ENCODE measurements at places on chromosomes 12 and 14. TPM values are rescaled to one million over a fixed set of nuclear protein-coding genes. Genes with fewer than 3 reads are reported as not detected.
A peak's percentile ranks its signal among the peaks of the same experiment; 100 is the strongest.

DNA sequence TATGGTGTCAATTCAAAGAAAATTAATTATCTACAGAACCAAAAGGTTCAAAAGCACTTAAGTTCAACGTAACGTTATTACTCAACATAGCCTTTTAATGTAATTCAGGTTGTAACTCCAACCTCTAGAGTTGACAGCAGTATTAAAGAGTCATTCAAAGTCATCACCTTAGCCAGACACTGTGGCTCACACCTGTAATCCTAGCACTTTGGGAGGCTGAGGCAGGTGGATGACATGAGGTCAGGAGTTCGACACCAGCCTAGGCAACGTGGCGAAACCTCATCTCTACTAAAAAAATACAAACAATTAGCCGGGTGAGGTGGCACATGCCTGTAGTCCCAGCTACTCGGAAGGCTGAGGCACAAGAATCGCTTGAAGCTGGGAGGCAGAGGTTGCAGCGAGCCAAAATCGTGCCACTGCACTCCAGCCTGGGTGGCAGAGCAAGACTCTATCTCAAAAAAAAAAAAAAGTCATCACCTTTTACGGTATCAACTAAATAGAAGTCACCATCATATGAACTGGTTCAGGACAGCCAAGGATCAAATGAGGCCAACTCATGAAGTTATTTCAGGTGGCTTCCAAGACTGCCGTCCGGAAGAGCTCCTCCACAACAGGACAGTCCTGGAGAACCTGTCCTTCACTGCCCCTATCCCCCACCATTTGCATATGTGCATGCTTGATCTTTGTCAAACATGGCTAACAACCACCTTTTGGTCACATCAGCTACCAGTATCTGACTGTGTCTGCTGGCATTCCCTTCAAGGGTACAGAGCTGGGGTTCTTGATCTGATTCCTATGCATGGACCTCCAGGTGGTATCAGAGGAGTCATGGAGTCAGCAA is 4.2 kb downstream of the PPTC7 start:
- peaks cover 10% of the 10 kb centered on the region for H3K4me1 ChIP-seq
- peak overlapping the region; percentile 97 for H3K27ac ChIP-seq
- no peak overlapping the region for H3K4me3 ChIP-seq
- no peaks in the 10 kb centered on the region for H3K27me3 ChIP-seq

DNA sequence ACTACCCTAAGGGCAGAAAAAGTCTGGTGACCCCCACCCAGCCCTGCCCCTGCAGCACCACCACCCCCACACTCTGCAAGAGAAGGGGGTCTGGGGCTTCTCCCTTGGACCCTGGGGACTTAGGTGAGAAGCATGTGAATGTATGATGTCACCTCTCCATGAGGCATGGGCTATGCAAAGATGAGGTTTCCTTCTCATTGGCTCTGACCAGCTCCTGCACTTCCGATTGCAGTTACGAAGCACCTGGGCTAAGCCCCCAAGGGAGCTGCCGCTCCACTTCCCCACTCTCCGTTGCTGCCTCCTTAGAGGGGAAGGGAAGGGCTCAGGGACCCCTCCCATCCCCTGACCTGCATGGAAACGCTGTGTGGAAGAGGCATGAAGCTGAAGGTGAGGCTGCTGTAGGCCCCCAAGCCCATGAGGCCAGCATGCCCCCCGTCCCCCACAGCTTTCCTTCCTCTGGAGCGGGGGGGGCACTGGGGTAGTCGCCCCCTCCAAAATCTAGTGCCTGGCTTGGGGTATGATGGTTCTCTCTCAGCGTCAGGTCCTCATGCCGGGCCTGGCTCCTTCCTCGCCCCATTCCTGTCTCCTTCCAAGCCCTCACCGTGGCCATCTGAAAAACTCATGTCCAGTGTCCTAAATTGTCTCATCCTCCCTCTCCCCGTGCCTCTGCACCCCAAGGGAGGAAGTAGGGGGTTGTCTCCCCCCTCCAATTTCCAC is 5.5 kb upstream of the DDX23 start:
- DNase-seq = no peak
- no peak overlapping the region for H3K27ac ChIP-seq
- no peaks in the 10 kb centered on the region for H3K36me3 ChIP-seq
- H3K4me3 ChIP-seq = no peak overlapping the region

GRCh38 chr12:79778802-79779448 is 88.2 kb upstream of the PAWR start:
- no peaks in the 10 kb centered on the region for H3K36me3 ChIP-seq
- no peaks in the 10 kb centered on the region for H3K27me3 ChIP-seq
- H3K27ac ChIP-seq = no peak overlapping the region
- peaks cover 8% of the 10 kb centered on the region for H3K4me1 ChIP-seq
- H3K4me3 ChIP-seq = no peak overlapping the region

- DNase-seq = peak; percentile 39
- peaks cover 35% of the 10 kb centered on the region for H3K27me3 ChIP-seq
- H3K4me1 ChIP-seq = no peaks in the 10 kb centered on the region
- H3K27ac ChIP-seq = no peak overlapping the region
- H3K36me3 ChIP-seq = no peaks in the 10 kb centered on the region
- no peak overlapping the region for H3K4me3 ChIP-seq
Observed at GRCh38 chr14:28780843-28781820, 14.5 kb downstream of the FOXG1 start.

GRCh38 chr12:88437226-88437625 is 143.0 kb downstream of the KITLG start:
- no peaks in the 10 kb centered on the region for H3K27me3 ChIP-seq
- H3K27ac ChIP-seq = no peak overlapping the region
- no peak overlapping the region for H3K4me3 ChIP-seq
- H3K4me1 ChIP-seq = peaks cover 4% of the 10 kb centered on the region

DNA sequence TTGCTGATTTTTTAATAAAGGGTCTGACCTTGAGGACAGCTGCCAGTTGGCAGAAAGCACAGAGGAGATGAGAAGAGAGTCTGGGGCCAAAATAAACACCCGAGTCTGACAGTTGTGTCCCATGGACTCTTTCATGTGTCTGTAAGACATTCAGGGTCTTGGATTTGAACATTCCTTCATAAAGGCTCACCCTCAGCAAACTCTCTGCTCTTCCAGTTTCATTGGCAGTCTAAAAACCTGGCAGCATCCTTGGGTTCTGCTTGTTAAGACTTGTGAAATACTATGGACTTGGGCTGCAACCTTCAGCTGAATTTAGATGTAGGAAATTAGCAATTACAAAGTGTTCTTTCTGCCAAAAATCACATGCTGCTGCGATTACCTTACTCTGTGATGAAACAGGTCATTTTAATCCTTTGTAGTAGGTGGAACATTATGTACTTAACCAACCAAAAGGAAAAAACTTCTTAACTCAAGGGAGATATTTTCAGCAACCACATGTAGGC is 32.0 kb upstream of the LMNTD1 start:
- H3K4me1 ChIP-seq = no peaks in the 10 kb centered on the region
- H3K27ac ChIP-seq = no peak overlapping the region
- no peaks in the 10 kb centered on the region for H3K27me3 ChIP-seq
- peak; percentile 78 for DNase-seq

DNA sequence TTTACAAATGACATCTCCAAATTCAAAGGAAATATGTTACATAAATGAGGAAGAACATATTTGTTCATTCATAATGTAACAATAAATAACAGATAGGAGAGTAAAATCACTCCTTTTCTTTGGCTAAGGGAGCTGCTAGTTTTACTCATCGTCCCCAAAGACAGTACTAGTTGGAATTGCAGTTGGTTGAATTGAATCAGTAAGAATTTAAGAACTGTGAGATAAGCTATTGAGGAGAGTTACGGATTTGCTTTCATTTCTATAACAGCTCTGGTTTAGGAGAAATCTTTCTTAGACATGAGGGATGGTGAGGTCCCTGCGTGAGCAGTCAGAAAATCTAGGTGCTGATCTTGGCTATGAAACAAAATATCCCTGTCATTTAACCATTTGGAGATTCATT is 402.8 kb downstream of the AEBP2 start:
- no peak overlapping the region for H3K4me3 ChIP-seq
- DNase-seq = no peak
- H3K36me3 ChIP-seq = no peaks in the 10 kb centered on the region

DNA sequence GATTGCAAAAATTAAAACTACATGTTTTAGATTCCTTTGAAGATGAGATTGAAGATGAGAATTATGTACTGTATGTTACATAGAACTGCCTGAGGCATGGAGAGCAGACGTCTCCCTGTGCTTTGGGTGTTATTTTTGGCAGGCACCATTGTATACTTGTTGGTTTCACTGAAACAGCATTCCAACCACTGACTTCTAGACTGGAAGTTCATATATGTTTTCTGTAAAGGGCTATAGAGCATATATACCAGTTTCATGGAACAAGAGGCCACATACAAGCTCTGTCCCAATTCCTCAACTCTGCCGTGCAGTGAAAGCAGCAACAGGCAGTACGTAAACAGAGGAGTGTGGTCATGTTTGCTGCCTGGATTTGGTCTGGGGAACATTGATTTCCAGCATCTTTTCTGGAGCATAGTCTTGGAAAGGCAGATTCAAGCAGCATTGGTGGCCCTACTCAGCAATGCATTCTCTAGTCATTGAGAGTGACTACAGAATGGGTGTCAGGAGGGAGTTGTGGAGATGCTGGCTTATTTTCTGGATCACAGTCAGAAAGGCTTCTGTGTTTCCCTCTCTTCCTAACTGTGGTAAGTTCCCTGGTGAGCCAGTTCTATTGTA is 57.6 kb upstream of the CNTN1 start:
- no peak for DNase-seq
- no peaks in the 10 kb centered on the region for H3K36me3 ChIP-seq
- H3K4me1 ChIP-seq = no peaks in the 10 kb centered on the region

DNA sequence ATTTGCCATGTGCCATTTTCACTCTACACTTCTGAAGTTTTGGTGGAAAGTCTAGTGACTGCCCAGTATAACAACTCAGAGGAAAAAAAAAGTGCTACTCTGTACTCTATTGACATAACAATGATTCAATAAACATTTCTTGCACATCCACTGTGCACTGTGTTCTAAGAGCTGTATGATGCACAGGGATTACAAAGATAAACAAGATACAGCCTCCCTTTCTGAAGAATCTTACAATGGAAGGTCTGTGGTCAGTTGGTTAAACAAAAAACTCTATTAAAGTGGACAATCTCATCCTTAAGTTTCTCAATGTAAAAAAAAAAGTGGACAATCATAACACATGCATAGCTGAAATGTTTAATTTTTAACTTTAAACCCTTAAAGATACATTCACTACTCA is 105.7 kb upstream of the RASSF8 start:
- H3K4me3 ChIP-seq = no peak overlapping the region
- H3K4me1 ChIP-seq = no peaks in the 10 kb centered on the region
- H3K27ac ChIP-seq = no peak overlapping the region

DNA sequence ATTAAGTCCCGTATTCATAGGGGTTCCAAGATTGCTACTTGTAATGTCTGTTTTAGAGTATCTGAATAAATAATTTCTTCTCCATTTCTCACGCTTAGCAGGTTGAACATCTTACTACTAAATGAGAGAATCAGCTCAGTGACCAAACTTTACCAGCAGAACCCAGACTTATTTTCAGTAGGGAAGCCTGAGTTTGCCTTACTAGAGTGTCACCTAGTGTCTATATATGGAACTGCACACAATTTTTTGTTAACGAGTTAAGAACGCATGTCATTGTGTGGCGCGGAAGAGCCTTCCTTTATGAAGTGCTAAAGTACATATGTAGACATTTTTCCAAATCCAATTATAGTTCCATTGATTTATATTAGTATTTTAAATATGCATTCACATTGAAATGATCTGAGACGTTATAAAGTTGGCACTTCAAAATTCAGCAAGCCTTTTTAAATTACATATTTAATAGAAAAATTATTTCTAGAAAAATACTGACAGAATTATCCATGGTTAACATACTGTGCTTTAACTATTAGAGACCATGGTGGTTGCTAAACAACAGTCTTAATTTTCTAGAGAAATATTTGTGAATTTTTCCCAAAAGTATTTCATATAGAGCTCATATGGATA is 88.3 kb downstream of the RPS29 start:
- no peaks in the 10 kb centered on the region for H3K4me1 ChIP-seq
- DNase-seq = peak; percentile 63
- H3K4me3 ChIP-seq = no peak overlapping the region
- peaks cover 9% of the 10 kb centered on the region for H3K27me3 ChIP-seq
- no peaks in the 10 kb centered on the region for H3K36me3 ChIP-seq

- DNase-seq = no peak
- no peak overlapping the region for H3K4me3 ChIP-seq
- no peaks in the 10 kb centered on the region for H3K36me3 ChIP-seq
- peaks cover 8% of the 10 kb centered on the region for H3K4me1 ChIP-seq
Observed at GRCh38 chr14:36947362-36947761, 225.0 kb downstream of the SLC25A21 start.

DNA sequence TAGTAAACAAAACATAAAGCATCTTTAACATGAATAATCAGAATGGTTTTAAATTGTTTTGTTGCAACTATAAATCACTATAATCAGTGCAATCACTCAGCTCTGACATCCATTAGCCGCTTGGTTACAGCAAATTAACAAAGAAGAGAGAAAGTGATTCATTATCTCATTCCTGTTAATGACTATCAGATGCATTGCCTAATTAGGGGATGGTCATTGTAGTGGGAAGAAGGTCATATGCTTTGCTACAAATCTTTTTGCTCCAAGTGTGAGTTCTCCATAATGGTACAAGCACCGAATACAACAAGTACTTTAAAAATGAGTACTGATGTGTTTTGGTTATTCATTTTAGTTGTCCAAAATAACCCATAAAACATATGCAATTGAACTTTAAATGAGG is 272.0 kb downstream of the AKAP6 start:
- no peaks in the 10 kb centered on the region for H3K27me3 ChIP-seq
- no peak overlapping the region for H3K4me3 ChIP-seq
- DNase-seq = no peak
- no peak overlapping the region for H3K27ac ChIP-seq
- peaks cover 2% of the 10 kb centered on the region for H3K4me1 ChIP-seq

DNA sequence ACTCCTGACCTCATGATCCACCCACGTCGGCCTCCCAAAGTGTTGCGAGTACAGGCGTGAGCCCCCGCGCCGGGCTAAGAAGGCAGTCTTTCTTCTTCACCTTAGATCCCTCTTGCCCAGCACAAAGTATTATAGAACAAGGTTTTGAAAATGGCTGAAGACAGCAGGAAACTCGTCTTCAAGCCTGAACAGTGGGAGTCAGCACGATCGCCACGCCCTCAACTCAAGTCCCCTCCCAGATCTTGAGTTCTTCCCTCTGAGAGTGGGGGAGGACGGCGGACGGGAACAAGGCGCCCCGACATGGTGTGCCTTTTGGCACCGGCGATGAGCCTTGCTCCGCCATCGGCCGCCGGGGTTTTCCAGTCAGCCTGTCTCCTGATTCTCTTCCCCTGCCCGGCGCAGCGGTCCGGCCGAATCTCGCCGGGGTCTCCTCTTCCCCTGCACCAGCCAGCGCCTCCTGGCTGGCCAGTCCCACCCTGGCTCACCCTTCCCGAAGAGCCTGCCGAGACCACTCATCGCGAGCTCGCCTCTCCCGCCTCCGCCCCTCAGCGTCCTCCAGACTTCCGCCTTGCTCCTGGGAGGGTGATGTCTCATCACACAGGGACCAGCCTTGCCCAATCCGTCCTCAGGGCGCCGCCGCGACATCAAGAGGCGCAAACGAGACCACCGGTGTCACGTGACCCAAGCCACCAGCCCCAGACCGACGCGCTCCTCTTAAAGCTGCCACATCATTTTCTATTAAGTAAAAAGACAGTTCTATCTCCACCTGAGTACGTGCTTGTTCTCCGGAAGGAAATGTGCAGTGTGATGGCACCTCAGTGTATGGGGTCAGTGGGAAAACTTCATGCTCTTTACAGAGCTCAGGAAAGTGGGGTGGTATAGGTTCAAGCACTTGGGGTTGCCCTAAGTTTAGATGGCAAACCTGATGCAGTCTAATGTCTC is at the start of gene CHMP4A:
CHMP4A (minus strand) TSS at position 565 of the 942 bp plus-strand sequence; CDS start at position 516, 49 bp downstream.
- H3K4me1 ChIP-seq = peaks cover 9% of the 10 kb centered on the region
- H3K4me3 ChIP-seq = peak within 1 kb of the TSS; percentile 85
- H3K27me3 ChIP-seq = no peaks in the 10 kb centered on the region
- peak within 1 kb of the TSS; percentile 99 for H3K27ac ChIP-seq
- DNase-seq = peak; percentile 98

The STAC3 gene
- 0.26 TPM for total RNA-seq

The TNFAIP2 gene
- total RNA-seq = 139 TPM

The KRT3 gene
- not detected for total RNA-seq

The TMEM121 gene
- 8.0 TPM for total RNA-seq

The LRP1-AS gene
- total RNA-seq = not detected

All from fibroblast of lung (primary cell).